ENCODE measurements at places on chromosomes 13 and 19.

GRCh38 chr13:27920677-27921420, 1.0 kb downstream of the PDX1 start:
- no peak for DNase-seq

- no peak for DNase-seq
Observed at GRCh38 chr13:24450530-24450929, 62.0 kb downstream of the PARP4 start.

DNA sequence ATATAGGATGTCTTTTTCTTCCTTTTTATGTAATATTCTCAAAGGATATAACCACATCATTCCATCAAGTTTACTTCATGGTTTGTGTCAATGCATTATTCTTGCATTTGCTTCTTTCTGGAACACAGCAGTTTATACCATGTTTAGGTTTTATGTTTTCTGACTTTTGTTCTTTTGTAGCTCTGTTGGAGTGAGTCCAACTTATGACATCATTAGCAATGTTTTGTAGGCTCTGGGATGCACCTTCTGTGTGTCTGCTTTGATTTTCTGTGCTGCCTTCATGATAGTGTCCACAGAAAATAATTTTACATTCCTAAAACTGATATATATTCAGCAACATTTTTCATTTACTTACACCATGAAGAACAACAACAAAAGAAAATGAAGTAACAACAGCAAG, 68.9 kb downstream of the SHISA2 start:
- DNase-seq: no peak

DNA sequence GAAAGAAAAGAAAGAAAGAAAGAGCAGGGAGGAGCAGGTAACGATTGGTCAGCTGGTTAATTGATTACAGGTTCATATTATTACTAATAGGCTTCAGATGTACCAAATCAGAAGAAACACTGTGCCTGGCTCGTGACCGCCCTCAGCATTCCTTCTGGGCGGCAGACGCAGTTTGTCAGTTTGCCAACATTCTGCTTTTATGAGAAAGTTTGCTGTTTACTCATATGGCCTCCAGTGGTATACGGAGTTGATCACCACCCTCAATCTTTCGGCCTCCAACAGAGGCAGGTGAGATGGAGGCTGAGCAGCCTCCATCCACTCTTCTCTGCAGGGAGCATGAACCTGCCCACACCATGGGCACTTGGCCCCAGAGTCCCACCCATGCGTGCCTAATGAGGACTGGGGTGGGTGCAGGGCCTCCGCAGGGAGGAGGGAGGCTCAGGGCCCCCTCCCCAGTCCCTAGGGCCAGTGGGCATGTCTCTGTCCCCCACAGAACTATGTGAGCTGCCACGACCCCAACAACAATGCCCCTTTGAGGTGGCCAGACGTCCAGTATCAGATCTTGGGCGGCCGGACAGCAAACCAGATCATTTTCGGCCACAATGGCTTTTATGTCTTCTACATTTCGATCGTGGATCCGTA, 8.8 kb downstream of the PRR22 start:
- no peak for DNase-seq

- no peak for DNase-seq
Observed at GRCh38 chr13:59236309-59236919, 927.3 kb downstream of the DIAPH3 start.

- DNase-seq: no peak
Observed at GRCh38 chr13:85436029-85436428, 363.2 kb downstream of the SLITRK6 start.

DNA sequence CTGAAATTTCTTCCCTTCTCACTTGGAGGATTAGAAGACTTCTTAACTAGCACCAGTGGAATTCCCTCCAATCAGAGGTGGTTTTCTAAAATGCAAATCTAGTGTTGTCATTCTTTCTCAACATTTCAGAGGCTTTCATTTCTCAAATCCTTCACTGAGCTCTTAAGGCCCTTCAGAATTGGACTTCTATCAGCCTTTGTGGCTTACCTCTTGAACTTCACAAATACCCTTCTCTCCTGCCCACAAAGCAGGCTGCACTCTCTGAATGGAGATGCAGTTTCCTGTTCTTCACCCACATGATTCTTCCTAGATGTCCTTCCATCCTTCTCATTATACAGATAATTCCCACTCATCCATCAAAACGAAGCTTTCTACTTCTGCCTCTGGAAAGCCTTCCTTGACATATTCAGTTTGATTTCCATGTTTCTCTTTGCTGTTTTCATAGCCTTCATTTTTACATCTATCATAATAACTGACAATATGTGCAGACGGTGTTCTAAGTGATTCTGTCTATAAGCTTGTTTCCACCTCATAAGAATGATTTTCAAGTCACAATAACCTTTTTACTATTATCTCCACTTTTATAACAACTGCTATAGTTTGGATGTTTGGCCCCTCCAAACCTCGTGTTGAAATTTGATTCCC, 123.1 kb upstream of the GPR12 start:
- no peak for DNase-seq

DNA sequence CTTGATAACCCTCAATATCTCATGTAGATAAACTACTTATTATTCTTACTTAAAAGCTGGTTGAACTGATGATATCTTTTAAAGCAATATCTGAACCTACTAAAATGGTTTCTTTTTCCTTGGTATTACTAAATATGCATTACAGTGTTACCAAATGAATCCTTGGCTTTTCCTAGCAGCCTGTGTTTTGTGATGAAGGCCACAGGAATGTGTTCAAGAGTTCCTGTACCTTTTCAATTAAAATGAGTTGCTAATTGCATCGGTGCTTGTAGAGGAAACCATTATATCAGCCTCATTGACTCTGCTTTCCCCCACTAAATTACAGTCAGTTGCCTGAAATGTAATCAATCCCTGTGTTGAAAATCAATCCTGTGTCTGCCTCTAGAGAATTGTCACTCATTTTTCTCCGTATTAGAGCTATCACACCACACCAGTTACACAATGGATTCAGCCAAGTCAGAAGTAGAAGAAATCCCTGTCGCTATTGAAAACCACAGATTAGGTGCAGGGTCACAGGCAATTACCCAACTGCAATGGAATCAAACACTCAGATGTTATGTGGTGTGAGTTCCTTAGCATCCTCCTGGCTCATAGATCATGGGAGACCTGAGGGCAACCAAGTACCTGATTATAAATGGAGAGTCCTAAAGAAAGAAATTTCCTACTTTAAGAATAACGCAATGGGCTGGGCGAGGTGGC, 13.3 kb downstream of the FAM216B start:
- no peak for DNase-seq

GRCh38 chr13:28044608-28045007, 55.8 kb downstream of the FLT3 start:
- DNase-seq: no peak

GRCh38 chr19:13689085-13689484, 75.2 kb upstream of the MRI1 start:
- DNase-seq: no peak

DNA sequence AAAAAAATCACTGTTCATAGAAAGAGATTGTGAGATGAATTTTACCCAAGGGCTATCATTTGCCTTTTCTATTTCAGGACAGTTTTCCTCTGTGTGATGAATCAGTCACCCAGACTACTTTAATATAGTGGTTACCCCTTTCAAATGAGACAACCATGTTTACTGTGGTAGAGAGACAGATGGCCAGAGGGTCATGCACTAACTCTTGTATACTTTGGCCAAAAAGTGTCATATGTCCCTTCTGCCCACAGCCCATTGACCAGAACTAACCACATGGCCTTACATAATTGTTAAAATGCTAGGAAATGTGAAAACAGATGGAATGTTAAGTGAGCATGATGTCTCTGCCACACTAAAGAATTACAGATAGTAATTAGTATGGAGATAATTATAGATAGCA, 498.7 kb downstream of the DACH1 start:
- DNase-seq: no peak

GRCh38 chr13:73090823-73091187, 32.0 kb downstream of the KLF5 start:
- no peak for DNase-seq

- no peak for DNase-seq
Observed at GRCh38 chr19:15379999-15380647, 536 bp upstream of the AKAP8 start.

DNA sequence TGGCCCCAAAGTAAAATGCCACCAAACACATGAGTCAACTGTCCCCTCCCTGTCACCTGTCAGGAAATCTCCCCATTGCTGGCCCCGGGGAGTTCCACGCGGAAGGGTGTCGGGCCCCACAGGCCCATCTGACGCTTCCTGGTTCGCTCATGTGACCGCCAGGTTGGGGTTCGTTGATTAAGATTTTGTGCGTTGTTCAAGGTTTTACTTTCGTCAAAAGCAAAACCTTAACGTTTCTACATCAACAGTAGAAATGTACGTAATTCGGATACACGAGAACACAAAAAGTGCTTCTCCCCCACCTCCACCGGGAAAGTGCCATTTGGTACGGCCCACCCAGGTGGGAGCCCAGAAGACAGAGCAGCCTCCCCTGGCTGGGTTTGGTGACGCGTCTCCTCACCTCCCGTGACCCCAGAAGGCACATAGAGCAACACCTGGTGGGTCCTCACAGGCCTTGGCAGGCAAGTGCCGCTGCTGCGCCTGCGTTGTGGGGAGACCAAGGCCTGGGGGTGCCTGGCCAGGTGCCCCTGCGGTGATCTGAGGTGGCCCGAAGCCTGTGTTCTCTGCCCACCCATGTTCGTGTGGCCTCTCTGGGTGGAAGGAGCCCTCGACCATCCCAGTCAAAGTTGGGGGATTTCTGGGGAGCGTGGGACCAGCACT, 161.6 kb downstream of the KDM4B start:
- peak; percentile 41 for DNase-seq

DNA sequence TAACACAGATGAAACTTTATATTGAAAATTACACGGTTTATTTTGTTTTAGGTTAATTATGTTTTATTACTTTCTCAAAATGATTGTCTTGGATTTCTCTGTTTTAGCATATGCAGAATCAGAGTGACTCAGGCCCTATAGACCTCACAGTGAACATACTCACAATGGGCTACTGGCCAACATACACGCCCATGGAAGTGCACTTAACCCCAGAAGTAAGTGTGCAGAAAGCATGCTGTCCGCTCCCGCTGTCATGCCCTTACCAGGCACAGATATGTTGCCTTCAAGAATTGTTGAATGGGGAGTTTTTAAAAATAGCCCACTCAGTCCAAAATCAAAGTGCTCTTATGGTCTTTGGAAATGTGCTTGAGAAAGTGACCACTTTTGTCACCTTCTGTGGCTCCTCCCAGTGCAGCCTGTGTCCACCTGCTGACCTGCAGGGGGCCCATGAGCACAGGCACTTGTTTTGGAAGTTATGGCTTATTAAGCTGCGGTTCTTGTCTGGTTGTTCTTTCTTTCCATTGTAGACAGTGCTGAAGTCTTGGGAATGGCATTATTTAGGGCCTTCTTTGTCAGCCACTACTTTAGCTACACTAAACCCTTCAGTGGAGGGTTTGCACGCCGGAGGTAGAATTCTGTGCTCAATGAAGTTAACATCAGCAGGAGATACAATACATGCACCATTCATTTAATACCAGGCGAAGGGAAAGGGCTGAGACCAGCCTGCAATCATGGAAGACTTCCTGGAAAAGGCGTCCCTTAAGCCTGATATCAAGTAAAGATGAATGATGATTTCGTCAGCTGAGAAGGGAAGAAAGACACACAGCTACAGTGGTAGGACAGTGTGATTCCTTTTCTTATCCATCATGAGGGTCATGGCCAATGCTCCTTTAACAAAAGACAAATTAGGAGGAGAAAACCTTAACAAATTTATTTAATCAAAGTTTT, 36.7 kb downstream of the CUL4A start:
- no peak for DNase-seq

GRCh38 chr13:102310691-102311418, 91.0 kb downstream of the FGF14 start:
- DNase-seq: no peak
